Urinary bladder (tissue), 4 donors: ENCODE measurements at places on chromosomes 13 and 19. TPM values are rescaled to one million over a fixed set of nuclear protein-coding genes. Genes with fewer than 3 reads are reported as not detected.

- DNase-seq = no peak
These were observed 138.2 kb downstream of the DCLK1 start for GRCh38 chr13:35992964-35993363.

DNA sequence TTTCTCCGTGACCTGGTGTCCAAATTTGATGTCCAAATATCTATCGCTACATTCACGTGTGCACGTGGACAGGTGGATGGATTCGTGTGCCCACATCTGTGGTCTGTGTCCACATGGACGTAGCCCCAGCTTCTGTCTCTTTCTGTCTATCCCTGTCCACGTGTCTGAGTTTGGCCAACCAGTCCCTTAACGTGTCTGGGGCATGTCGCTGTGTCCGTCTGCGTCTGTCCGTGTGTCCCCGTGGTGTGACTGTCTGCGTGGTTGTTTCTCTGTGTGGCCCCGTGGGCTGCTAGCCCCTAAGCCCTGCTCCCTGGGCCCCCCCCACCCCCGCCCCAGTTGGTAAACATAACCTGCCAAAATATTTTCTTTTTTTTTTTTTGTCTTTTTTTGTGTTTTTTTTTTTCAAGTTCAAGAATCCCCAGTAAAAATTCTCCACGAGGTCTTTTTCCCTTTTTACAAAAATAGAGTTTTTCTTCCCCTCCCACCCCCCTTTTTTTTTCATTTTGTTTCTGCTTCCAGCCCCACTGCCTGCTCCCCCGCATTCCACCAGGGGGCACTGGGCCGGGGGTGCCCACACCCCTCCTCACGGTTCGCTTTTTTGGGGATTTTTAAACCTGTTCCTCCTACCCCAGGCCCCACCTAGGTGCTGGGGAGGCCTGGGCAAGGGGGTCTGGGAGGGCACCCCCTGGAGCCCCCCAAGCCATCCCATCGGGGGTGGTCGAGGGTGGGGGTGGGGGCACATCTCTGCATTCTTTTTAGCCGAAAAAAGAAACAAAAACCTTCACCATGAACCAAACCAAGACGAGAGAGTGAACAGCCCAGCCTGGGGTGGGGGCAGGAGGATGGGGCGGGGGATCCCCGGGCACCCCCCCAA, 18.3 kb downstream of the PRKCSH start:
- no peak for DNase-seq

- no peak for DNase-seq
These were observed 80.7 kb upstream of the OLFM4 start for GRCh38 chr13:52947921-52948373.

GRCh38 chr19:17865364-17866311, 5.9 kb downstream of the RPL18A start:
- no peak for DNase-seq

DNA sequence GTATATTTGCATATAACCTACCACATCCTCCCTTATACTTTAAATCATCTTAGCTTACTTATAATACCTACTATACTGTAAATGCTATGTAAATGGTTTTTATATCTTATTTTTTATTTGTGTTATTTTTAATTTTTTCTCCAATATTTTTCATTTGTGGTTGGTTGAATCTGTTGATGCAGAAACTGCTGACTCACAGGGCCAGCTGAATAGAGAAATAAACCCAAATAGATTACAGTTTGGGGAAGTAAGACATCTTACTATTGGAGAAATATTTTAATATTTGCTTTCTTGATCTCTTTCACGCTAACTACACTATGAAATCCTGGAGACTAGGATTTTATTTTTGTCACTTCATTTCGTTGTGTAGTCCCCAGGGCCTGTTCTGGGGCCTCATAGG, 7.1 kb downstream of the SMAD9 start:
- no peak for DNase-seq

DNA sequence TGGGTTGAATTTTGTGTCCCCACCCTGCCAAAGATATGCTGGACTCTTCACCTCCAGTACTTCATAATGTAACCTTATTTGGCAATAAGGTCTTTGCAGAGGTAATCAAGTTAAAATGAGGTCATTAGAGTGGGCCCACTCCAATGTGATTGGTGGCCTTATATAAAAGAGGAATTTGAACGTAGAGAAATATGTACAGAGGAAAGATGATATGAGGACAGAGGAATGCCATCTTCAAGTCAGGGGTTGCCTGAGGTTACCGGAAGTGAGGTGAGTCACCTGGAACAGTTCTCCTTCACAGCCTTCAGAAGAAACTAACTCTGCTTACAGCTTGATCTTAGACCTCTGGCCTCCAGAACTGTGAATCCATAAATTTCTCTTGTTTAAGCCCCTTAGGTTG, 69.9 kb downstream of the GPC5 start:
- DNase-seq = no peak

GAPDHS gene
- total RNA-seq = not detected

DNA sequence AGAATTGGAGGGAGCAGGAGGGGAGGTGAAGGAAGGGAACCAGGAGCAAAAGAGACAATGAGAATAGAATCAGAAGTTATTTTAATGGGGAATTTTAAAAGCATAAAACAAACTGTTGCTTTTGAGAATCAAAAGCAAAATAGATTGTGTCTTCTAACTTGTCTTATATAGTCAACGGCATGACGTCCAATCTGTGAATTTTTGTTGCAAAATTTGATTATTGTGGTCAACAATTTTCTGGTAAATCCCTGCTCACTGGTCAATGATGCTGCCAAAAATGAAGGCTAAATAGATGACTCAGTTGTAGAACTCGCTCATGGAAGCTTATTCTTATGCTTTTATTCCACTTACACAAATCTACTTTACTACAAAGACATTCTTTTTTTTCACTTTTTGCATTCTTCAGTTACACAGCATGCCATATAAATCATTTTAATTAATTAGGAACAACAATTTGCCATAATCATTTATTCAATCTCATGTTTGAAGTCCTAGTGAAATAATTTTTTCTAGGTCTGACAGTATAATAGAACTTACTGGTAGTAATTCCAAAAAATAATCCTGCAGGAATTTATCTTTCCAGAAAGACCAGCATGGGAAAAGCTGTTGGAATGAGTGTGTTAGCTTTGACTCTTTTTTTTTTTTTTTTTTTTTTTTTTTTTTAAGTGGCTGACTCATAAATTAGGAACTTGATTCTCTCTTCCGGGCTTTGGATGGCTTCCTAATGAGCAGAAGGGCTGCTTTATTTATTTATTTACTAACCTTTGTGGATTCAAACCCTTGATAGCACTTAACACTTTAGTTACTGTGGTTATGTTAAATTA, 256.9 kb downstream of the SPRY2 start:
- DNase-seq = peak; percentile 13

GRCh38 chr13:111384441-111385182, 64.2 kb downstream of the TEX29 start:
- DNase-seq = no peak

GRCh38 chr13:46803586-46803985, 6.6 kb upstream of the ESD start:
- DNase-seq = no peak

- DNase-seq = no peak
These were observed 67.7 kb downstream of the TBC1D4 start for GRCh38 chr13:75414036-75414827.

- DNase-seq = no peak
These were observed 8.9 kb downstream of the TSHZ3 start for GRCh38 chr19:31340042-31341025.

DNA sequence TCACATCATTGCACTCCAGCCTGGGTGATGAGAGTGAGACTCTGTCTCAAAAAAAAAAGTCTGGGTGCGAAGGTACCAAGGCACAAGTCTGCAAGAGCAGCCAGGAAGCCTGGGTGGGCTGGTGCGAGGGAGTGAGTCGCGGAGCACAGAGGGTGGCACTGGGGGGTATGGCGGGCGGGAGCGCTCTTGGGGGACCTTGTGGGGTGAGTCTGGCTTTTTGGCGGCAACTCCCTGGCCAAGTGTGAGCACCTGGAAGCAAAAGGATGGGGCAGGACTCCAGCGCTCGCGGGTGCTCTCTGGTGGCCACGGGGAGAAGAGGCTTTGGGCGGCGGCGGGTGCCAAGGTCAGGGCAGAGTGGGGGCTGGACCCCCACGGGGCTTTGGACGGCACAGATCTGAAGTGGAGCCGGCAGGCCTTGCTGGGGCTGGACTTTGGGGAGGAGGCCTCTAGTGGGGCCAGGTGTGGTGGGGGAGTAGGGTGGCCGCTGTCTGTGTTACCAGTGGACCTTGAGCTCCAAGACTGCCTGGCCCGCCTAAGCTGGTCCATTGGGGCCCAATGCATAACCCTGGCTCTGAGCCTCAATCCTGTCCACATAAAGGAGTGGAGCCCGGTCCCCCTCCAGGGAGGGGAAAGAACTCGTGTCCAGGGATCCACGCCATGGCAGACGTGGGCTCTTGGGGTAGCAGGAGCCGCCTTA, 1.6 kb downstream of the P2RY11 start:
- no peak for DNase-seq

NLRP4 gene
- not detected for total RNA-seq

GRCh38 chr19:14118165-14119051, 846 bp upstream of the PRKACA start:
- DNase-seq = no peak

ZNF816 gene
- total RNA-seq = 27.4 TPM

DNA sequence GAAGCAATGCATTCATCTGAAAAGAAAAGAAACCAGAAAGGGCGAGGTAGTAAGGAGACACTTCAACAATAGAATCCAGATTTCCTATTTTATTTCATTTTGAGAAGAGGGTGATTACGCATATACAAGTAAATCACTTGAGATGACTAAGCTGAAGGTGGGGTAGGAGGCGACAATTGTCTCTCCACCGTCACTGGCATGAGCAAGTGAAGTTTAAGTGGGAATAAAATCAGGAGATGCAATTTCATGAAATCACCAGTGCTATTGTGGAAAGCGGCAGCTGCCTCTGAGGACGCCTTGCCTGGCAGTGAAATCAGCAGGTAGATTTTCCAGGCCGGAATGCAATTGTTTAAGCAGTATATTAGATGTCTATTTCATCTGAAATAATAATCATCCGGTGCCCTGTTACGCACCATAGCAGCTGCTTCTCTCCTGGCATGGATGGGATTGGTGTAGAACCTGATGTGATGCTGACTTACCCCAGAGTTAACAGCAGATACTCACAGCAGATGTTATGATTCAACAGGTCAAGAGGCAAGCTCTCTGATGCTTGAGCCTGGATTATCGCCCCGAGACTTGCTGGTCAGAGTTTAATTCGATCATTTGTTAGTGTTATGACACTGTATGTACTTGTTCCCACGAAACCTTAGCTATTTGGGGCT, 64.3 kb downstream of the RASL11A start:
- no peak for DNase-seq

SBK2 gene
- not detected for total RNA-seq

SIGLECL1 gene
- total RNA-seq = not detected

DNA sequence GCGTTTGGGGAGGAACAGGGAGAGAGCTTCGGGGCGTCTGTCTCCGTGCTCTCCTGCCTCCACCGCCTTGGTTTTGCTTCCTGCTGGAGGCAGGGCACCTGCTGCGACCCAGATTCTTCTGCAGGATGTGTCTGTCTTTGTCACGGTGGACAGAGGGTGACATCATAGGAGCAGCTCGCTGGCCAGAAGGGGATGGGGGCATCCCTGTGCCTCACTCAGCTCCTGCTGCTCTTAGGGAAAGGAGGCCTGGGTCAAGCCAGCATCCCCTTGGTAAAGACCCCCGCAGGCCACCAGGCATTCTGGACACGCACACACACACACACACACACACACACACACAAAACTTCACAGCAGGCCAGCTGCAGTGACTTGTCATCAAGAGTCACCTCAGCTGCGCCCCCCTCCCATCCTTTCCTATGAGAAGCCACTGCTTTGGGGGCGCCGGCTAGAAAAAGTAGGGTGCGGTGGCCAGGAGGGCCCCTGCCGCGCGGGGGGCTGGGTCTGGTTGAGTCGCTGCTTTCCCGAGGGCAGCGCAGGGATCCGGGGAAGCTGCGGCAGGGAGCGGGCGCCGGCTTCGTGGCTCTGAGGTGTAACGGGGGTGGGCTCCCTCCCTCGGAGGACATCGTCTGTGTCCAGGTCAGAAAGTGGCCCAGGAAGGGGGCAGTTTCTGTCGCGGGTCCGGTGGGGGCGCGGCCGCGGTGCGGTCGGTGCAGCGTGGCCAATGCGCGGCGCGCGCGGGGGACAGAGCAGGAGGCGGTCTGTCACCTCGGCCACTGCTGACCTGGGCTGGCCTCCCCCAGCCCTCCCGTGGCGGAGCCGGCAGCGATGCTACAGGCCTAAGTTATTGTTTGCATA, 15.8 kb upstream of the NPAS1 start:
- no peak for DNase-seq

GRCh38 chr19:409516-410242, 732 bp upstream of the C2CD4C start:
- no peak for DNase-seq

- no peak for DNase-seq
These were observed 410.6 kb downstream of the TBC1D4 start for GRCh38 chr13:75071395-75071794.

ERFL gene
- not detected for total RNA-seq

- no peak for DNase-seq
These were observed 31.2 kb downstream of the RCBTB2 start for GRCh38 chr13:48501705-48502104.

N4BP2L2 gene
- total RNA-seq = 338 TPM

CTXN1 gene
- total RNA-seq = 0.63 TPM

PRSS57 gene
- not detected for total RNA-seq

DNA sequence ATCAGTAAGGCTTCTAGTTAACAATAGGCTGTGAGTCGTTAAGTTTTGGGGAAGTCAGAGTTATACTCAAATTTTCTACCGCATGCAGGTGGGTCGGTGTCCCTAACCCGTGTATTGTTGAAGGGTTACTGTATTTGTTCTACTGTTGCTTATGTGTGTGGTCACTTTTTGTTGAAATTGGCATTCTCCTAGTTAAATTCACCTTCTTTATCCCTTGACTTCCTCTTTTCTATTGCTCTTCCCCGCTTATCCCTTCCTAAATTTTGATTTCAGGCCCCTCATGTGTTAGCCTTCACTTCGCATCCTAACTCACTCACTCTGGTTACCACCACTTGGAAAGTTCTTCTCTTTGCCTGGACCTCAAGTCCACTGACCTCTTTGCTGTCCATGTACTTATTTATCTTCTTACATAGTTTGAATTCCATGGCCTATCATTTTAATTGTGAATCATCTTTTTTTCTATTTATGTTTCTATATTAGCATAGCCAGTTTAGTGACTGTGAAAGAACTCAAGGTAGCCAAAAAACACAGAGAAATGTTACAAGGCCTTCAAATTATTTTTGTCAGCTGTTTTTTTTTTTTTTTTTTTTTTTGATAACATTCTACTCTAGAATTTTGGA, 52.9 kb downstream of the NDFIP2 start:
- DNase-seq = no peak
